CD4-positive, alpha-beta T cell (primary cell): ENCODE measurements at places on chromosomes 4 and X. TPM values are rescaled to one million over a fixed set of nuclear protein-coding genes. Genes with fewer than 3 reads are reported as not detected.

Gene PABPC1L2A
- not detected for total RNA-seq

Gene ADH1A
- total RNA-seq, result not detected

Gene IGSF1
- not detected for total RNA-seq

Gene F8
- total RNA-seq, result 0.66 TPM

Gene ARMCX1
- total RNA-seq, result 0.66 TPM

Gene ODAPH
- total RNA-seq, result 0.36 TPM

Gene SFRP2
- not detected for total RNA-seq

Gene BEX1
- total RNA-seq, result 0.53 TPM

Gene MAEA
- 61.5 TPM for total RNA-seq

Gene COL4A6
- total RNA-seq, result not detected

Gene FMR1NB
- not detected for total RNA-seq

Gene RASGEF1B
- total RNA-seq, result 69.4 TPM

Gene RPS6KA6
- not detected for total RNA-seq

Gene ADGRG4
- not detected for total RNA-seq

Gene EREG
- 0.59 TPM for total RNA-seq

Gene INTS6L
- total RNA-seq, result 30.5 TPM

Gene SSX3
- total RNA-seq, result not detected

Gene ARL9
- 0.17 TPM for total RNA-seq

Gene OTUD6A
- not detected for total RNA-seq

Gene NWD2
- total RNA-seq, result not detected

Gene BEX5
- 14.3 TPM for total RNA-seq

Gene TMEM31
- not detected for total RNA-seq

Gene TMEM150C
- not detected for total RNA-seq

Gene GC
- total RNA-seq, result not detected

Gene TLR10
- not detected for total RNA-seq

Gene BANK1
- 0.22 TPM for total RNA-seq

Gene TKTL1
- total RNA-seq, result 1.7 TPM

Gene EGFL6
- not detected for total RNA-seq

Gene MSANTD1
- total RNA-seq, result 0.74 TPM

Gene OTUD5
- total RNA-seq, result 81.3 TPM

Gene DHX15
- total RNA-seq, result 209 TPM

Gene AKAP14
- not detected for total RNA-seq

Gene GPR82
- total RNA-seq, result not detected

Gene FRMPD3
- total RNA-seq, result 0.06 TPM

Gene CLIC2
- total RNA-seq, result 0.89 TPM

Gene DRD5
- not detected for total RNA-seq

Gene PRRG1
- not detected for total RNA-seq

Gene ATXN3L
- total RNA-seq, result not detected

Gene PSAPL1
- total RNA-seq, result not detected

Gene TCP11X2
- not detected for total RNA-seq
